ENCODE measurements at places on chromosomes 6 and 20.

- DNase-seq, result no peak
Measured at GRCh38 chr6:42363926-42364849, 87.5 kb downstream of the TRERF1 start.

DNA sequence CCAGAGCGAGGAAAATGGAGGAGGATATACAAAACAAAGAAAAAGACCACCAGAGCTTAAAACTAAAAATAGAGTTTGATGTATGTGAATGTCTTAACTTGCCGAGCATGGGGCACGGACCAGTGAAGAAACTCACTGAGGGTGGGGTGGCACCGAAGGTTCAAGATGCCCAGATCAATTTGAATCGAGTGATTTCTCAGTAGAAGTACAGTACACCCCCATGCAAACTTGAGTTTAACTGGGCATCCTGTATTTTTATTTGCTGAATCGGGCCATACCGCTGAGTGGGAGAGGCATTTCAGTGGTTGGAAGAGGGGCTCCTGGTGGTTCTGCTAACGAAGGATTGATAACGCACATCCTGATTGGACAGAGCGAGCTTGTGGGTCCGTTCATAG, 81.7 kb downstream of the ANKRD60 start:
- DNase-seq, result no peak

DNA sequence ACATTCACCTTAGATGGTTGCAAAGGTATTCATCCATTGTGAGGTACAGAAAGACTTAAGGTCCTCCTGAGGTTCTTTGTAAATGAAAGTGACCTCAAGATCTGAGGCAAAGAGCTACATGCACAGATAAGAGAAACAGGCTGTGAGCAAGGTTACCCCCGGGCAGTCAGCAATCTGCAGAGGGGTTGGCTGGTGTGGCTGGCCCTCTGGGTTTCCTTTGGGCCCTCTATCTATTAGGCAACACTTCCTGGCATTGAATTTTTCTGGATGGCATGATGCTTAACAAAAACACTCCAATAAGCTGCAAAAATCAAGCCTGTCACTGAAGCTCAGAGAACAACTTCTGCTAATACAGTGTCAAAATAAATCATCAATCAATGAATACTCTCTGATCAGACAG, 48.9 kb upstream of the RALGAPA2 start:
- DNase-seq, result no peak

- DNase-seq, result peak; percentile 67
Measured at GRCh38 chr20:52379723-52380336, 188.3 kb upstream of the ZFP64 start.

- DNase-seq, result no peak
Measured at GRCh38 chr6:108001696-108002231, 43.8 kb upstream of the SEC63 start.

DNA sequence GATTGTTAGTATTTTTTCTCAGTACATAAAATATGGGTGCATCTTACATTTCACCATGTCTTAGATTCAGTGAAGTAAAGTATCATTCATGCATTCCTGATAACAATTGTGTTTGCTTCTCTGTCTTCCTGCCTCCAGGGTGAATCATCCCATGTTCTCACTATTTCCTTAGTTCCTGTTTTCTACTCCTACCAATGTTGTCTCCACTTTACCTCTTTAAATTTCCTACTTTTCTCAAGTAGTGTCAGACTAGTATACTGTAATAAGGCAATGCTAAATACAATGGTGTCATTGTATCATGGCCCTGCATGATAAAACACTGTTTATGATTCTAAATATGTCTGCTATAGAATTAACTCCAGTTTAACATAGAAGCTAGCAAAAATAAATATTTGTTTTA, 37.4 kb upstream of the GABRR1 start:
- DNase-seq, result no peak

DNA sequence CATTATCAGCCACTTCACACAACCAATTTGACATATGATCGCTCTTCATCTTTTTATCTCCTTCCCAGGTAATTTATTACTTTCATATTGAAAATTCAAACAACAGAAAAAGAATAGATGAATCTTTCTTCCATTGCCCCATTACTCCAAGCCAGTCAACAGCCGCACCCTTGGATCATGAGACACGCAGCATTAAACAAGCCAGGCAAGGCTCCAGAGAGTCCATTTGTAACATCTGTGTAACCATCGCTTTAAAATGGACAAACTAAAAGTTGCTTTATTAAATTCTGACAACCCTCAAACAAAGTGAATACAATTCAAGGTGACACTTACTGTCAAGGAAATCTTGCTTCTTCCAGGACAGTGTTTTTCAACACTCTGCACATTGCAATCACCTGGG, 200.3 kb downstream of the EPM2A start:
- no peak for DNase-seq

- DNase-seq, result no peak
Measured at GRCh38 chr6:28968476-28968875, 36.6 kb downstream of the ZNF311 start.

DNA sequence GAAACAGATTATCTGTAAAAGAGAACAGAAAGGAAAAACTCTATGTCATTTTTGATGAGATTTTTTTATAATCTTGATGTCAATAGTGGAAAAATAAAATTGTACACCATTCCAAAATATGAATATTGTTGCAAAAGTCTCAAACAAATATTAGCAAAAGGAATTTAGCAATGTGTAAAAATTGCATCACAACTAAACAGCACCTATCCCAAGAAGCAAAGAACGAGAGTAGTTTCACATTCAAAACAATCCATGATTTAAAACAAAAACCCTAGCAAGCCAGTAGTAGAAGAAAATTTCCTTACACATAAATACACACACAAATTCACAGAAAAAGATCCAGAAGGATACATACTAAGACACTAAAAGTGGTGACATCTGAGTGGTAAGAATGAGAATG, 38.4 kb downstream of the LCA5 start:
- DNase-seq, result no peak

GRCh38 chr20:25327521-25328235, 63.0 kb downstream of the ABHD12 start:
- no peak for DNase-seq

DNA sequence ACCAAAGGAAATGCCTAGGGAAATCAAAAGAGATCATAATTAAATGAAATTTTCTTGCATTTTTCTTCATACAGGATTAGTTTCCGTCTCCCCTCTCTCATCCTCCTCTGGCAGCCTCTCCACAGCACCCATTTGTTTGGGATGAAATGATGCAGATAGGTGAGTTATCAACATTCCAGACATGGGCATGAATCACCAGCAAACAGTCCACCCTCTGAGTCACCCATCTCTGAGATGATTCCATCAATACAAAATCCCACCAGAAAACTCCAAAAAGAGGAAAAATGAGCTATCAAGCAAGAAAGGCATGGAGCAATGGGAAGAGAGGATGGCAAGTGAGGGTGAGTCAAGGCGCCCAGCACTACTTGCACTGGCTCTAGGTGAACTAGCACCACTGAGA, 11.4 kb downstream of the MC3R start:
- peak; percentile 45 for DNase-seq

GRCh38 chr6:45707176-45707575, 308.5 kb downstream of the CLIC5 start:
- DNase-seq, result no peak

GRCh38 chr6:154432533-154433476, 76.2 kb upstream of the IPCEF1 start:
- peak; percentile 25 for DNase-seq

GRCh38 chr6:22279427-22279826, 17.4 kb downstream of the PRL start:
- DNase-seq, result no peak

- DNase-seq, result no peak
Measured at GRCh38 chr6:41442800-41443501, 103.2 kb upstream of the FOXP4 start.

GRCh38 chr20:50794846-50795634, at the start of gene BCAS4:
TSS of gene BCAS4 (plus strand) at chr20:50795061. CDS start at chr20:50795084, 23 bp downstream.
- DNase-seq, result peak; percentile 89

GRCh38 chr20:46255440-46256104, 52.7 kb downstream of the CDH22 start:
- DNase-seq, result no peak

DNA sequence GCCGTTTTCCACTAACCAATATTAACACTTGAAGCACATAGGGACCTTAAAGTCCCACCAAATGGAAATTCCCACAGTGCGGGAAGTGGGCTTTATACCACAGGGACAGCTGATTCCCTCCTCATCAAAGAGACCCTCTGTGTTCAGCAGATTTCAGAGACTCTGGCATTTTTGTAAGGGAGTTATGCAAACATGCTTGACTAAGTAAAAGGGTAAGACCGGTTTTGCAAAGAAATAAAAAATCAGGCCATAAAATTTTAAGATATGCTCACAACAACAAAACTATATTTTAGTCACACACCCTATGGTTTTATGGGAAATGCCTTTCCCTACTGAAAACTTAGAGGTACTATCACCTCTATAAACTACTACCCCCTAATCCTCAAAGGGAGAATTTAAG, 45.4 kb upstream of the SPTLC3 start:
- no peak for DNase-seq

DNA sequence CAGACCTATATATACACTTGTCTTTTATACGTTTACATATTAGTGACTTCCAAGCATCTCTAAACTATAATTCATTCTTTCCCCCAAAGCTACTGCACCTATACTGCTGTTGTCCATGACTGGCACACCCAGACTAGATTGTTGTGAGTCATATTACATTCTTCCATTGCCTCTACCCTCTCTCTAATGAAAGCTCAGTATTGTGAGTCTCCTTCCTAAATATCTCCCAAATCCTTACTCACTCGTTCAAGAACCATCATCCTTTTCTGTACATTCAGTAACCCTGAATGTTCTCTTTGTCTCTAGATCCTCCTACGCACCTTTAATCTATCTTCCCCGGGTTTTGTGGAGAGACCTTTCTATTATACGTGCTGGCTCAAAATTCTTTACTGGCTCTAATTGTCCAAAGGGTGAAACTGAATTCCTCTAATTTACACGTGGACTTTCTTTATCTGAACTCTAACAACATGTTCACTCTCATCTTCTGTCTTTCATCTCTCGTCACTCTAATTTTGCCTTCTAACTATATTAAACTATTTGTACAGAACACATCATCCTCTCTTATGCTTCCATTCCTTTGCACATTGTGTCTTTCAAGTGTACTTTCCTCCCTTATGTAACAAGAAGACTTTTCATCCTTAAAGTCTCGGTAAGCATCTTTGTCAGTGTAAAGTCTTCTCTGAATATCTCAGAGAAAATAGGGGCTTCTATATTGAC, 109.3 kb downstream of the IBTK start:
- DNase-seq, result no peak

DNA sequence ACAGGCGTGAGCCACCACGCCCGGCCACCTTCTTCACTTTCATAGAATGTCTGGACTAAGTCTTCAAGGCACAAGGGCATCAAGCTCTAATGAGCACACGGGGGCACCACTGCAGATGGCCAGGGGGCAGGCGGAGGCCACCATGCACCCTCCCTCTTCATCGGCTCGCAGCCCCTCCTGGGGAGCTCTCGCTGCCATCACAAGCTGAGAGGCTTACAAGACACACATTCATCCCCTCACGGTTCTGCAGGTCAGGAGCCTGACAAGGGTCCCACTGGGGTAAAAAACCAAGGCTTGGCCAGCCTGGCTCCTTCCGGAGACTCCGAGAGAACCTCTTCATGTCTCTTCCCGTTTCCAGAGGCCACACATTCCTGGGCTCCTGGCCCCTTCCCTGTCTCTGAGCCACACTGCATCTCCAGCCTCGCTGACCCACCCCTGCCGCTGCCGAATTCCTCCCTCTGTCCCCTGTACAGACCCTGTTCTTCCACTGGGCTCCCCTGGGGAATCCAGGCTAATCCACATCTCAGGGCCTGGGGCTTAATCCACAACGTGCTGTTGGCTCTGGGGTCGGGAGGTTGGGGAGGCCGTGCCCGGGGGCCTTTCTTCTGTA, 19.8 kb downstream of the DLL1 start:
- DNase-seq, result no peak

- DNase-seq, result no peak
Measured at GRCh38 chr20:59573837-59574236, 30.5 kb upstream of the PHACTR3 start.

- peak; percentile 88 for DNase-seq
Measured at GRCh38 chr6:132131758-132132157, 180.6 kb upstream of the CCN2 start.

DNA sequence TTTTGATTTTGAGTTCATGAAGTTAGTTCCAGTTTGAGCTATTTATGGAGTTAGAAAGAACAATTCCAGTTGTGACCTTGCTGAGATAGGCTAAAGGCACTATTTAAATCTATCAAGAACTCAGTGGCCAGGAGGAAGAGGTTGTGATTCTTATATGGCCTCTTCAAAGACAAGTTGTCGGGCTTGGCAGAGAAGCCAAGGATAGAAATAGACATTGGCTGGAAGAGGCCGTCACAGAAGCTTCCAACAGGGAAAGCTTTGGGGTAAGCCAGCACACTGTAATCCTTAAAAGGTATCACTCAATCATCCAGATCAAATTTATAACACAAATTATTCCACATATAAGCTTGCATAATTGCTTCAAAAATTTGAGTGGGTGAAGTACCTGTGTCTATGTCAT, 286.1 kb downstream of the SYNE1 start:
- no peak for DNase-seq

DNA sequence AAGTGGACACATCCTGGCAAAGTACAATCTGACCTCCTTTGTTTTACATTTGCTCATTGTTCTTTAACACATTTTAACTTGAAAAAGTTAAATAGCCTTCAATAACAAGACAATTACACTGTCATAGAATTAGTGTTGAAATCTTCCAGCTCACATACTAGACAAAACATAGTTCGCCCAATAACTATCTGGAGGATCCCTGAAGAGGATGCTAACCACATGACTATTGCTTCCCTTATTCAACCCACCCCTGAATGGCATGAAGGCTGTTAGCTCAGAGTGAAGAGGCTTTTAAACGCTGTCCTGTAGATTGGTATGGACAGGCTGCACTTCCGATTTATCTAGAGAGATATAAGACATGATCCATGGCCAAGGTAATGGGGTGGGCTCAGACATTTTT, 15.0 kb upstream of the DSE start:
- DNase-seq, result no peak

GRCh38 chr6:18681832-18682503, 294.8 kb downstream of the RNF144B start:
- DNase-seq, result no peak

GRCh38 chr6:21163110-21163837, 430.3 kb upstream of the SOX4 start:
- DNase-seq, result peak; percentile 38

- no peak for DNase-seq
Measured at GRCh38 chr6:40276141-40276540, 311.0 kb downstream of the LRFN2 start.
